Right hindlimb (tissue), 1 donor: ENCODE measurements at places on chromosomes 2 and 18.

GRCh38 chr2:172402198-172402597 lies 25.2 kb upstream of the ITGA6 start:
- DNase-seq = no peak

- DNase-seq = no peak
Observed at GRCh38 chr18:35516351-35516750, 18.6 kb upstream of the INO80C start.

GRCh38 chr18:8991155-8991554 lies 111.3 kb upstream of the NDUFV2 start:
- DNase-seq = no peak

- no peak for DNase-seq
Observed at GRCh38 chr2:237877576-237878307, 18.3 kb downstream of the RAMP1 start.

DNA sequence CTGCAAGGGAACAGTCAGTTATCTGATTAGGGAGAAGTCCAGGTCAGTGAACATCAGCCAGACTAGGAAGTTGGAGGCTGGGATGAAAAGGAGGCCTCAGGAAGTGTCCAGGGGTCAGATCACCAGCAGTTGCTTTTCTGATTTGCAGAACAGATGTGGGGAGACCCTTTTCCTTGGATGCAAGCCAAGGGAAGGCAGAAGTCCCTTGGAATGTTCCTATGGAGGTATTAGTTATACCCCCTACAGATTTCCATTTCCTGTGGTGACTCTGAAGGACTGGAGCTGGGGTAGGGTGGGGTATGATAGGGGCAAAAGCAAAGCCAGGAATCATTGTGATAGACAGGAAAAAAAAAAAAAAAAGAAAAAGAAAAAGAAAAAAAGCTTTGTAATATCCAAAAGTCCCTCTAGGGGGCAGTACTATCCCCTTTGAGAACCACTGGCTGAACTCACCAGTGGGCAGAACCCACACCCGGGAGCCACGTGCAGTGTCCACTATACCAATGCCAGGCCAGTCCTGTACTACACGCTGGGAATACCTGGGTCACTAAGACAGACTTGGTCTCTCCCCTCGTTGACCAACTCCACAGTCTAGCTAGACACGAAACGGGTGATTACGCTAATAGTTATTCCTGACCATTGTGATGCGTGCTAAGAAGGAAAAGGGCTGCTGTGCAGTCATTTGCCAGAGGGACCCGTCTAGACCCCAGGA lies 7.4 kb downstream of the DYSF start:
- DNase-seq = no peak

- DNase-seq = no peak
Observed at GRCh38 chr2:152560166-152560565, 157.1 kb downstream of the PRPF40A start.

- peak; percentile 57 for DNase-seq
Observed at GRCh38 chr2:218806346-218806978, 24.5 kb downstream of the CYP27A1 start.
